Germinal center (tissue), 1 donor: ENCODE measurements at places on chromosomes 2 and 18.
A peak's percentile ranks its signal among the peaks of the same experiment; 100 is the strongest.

DNA sequence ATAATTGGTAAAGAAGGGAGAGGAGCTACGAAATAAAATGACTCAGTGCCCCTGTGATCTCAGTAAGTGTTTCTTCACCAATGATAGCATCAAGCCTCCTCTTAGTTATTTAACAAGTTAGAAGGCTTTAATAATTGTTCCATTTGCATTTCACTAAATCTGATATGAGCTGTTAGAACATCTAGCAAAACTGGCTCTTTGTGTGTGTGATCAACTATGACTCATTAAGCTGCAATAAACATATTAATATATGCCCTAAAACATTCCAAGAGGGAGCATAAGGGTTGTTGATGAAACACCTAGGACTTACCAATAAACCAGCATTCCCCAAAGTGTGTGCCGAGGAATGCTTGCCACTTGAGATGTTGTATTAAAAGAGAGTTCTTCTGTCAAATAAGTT is 115.2 kb downstream of the OSBPL6 start:
- no peak for DNase-seq

DNA sequence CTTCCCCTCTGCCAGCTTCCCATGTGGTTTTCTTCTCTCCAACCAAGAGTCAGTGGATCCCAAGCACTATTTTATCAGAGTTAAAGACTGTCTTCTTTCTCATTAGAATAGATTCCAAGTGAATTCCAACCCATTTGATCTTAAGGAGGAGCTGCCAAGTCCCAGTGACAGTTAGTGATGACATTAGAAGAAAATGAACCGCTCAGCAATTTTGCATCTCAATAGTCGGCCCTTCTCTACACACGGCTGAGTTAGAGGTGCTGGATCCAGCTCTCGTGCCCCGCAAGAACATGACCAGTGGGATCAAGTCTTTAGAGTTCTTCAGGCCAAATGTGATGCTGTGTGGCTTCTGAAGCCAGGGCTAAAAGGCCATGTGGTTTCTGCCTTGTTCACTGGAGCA is 132.6 kb downstream of the SH3BP4 start:
- DNase-seq: no peak

- DNase-seq: peak; percentile 77
Measured at GRCh38 chr2:46297546-46298271, 502 bp downstream of the EPAS1 start.

- DNase-seq: no peak
Measured at GRCh38 chr2:232539298-232540231, at the start of gene CHRNG. CHRNG (plus strand) TSS chr2:232539692; CDS start chr2:232539748, 56 bp downstream.

DNA sequence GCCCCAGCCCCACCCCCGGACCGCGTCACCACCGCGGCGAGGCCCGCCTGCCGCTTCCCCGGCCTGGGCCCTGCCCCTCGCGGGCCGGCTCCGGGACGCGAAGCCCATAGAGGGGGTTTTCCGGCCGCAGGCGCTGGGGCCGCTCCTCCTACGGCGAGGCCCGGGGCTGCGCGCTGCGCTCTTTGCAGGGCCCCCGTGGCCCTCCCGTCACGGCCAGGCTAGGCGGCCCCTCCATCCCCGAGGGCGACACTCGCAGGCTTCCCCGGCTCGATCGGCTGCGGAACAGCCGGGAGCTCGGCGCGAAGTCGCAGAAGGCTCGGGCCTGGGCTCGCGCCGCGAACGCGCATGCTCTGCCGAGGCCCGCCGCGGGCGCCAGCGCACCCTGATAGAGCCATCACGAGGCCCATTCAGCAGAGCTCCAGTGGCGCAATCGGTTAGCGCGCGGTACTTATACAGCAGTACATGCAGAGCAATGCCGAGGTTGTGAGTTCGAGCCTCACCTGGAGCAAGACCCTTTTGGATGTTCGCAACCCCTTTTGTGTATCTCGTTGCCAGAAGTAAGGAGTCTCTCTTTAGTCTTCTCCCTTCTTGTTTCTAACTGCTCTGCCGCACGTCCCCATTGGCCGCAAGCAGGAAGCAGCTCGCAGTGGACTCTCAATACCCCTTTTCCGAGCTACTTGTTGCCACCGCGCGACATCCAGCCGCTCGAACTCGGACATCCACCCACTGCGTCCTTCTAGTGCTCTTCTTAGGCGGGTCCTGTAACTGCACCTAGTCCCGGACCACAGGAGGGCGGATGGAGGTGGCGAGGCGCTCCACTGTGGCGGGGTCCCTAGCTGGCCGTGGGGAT is 18.0 kb upstream of the HAAO start:
- peak; percentile 91 for DNase-seq

GRCh38 chr2:218711550-218711929 is 905 bp downstream of the TTLL4 start:
- DNase-seq: peak; percentile 17

GRCh38 chr2:68710756-68711155 is 23.9 kb upstream of the ARHGAP25 start:
- DNase-seq: no peak

DNA sequence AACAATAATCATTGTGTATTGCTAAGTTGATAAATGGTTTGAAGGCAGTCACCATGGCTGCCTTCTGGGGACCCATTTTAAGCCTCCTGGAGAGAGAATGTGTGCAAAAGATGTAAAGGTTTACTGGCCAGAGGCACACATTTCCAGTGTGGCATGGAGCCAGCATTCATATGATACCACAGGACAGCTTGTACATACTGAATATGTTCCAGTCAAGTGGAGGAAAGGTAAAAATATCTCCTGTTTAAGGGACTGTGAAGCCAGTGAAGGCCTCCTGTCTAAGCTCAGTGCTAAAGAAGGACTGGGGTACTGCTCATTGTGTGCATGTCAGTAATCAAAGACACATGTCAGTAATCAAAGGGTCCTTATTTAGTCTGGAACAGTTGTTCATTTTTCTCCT is 119.2 kb downstream of the BABAM2 start:
- no peak for DNase-seq

- no peak for DNase-seq
Measured at GRCh38 chr2:46034535-46034934, 262.7 kb upstream of the EPAS1 start.

- no peak for DNase-seq
Measured at GRCh38 chr2:12073217-12073852, 326.9 kb downstream of the LPIN1 start.

DNA sequence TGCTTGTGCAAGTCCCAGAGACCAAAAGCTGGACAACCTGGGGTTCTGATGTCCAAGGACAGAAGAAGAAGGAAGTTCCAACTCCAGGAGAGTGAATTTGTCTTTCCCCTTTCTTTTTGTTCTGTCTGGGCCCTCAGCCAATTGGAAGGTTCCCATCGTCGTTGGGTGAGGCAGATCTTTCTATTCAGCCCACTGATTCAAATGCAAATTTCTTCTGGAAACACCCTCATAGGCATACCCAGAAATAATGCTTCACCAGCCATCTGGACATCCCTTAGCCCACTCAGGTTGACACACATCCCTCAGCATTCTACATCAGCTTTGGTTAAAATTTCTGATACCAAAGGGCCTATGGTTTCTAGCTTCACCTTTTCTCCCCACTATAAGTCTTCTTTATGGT is 156.5 kb downstream of the SP3 start:
- DNase-seq: peak; percentile 41

GRCh38 chr2:219506802-219507526 is 7.3 kb upstream of the ASIC4 start:
- DNase-seq: no peak

DNA sequence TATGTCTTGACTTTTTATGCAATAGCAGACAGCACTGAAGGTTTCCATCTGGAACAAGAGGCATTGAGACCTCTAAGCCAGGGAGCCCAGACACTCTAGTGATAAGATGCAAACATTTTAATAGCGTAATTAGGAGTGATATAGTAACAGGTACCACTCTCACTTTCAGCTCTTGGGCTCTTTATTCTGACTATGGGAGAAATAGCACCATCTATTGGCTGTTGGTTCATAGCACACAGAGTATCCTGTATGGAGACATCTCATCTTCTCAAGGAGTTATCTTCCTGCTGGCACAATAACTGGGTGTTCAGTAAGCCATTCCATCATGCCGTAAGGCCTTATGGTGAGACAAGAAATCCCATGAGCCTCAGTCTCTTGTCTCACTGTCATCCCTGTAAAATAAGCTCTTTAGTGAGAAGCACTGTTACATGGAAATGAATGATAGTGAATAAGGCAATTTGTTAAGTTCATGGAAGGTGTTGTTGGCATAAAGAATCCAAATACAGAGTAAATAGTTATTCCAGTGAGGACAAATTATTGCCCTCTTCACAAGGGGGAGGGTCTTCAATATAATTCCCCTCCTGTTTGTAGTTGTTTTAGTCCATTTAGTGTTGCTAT is 48.3 kb downstream of the THUMPD2 start:
- DNase-seq: peak; percentile 21

DNA sequence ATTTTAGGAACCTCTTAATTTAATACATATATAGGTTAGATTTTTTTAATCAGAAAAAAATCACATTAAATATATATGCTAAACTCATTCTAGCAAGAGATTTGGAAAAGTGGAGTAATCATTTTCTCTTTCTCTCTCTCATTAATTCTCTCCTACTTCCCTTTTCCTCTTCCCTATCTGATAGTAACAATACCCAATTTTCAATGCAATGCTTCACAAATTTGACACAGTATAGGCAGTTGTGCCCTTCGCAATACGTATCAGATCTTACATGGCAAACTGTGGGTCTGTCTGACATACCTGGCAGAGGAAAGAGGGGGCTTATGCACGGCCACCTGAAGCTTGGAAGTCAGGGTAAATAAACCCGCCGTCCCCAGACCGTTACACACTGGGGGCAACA is 444.3 kb downstream of the NBAS start:
- DNase-seq: no peak

GRCh38 chr2:121824264-121824663 is 68.8 kb downstream of the TSN start:
- DNase-seq: no peak

- no peak for DNase-seq
Measured at GRCh38 chr2:21155365-21156136, 31.8 kb downstream of the TDRD15 start.

GRCh38 chr2:233492751-233493150 is 73.8 kb downstream of the USP40 start:
- DNase-seq: no peak

DNA sequence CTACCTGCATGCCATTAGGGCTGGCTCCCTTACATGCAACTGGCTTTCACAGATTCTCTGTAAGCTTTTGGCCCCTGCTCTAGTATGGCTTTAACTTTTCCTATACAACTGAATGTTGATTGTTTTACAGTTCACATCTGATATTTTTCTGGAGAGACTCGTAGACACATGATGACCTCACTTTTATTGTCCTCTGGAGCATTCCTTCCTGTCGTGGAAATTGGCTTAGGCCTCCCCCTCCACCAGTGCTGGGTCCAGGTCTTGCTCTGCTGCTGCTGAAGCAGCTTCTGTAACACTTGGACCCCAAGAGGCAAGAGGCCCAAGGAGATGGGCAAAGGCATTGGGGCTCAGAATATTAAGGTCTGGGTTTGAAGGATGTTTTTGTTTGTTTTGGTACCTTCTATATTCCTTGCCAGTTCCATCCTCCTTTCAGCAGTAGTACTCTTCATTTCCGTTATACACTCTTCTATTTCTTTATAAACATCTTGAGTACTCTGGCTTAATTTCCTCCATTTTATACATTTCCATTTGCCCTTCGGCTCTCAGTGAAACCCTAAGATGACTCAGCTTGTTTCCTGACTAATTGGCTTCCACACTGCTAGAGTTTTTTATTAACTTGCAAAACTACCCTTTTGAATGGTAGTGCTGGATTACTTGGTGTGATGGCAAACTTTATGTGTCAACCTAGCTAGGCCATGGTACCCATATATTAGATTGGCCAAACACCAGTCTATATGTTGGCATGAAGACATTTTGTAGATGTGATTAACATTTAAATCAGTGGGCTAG is 219.8 kb downstream of the CDCA7 start:
- DNase-seq: no peak

GRCh38 chr2:171772373-171772772 is 85.1 kb downstream of the DYNC1I2 start:
- no peak for DNase-seq

GRCh38 chr2:216486271-216486670 is 12.4 kb upstream of the RPL37A start:
- DNase-seq: no peak

DNA sequence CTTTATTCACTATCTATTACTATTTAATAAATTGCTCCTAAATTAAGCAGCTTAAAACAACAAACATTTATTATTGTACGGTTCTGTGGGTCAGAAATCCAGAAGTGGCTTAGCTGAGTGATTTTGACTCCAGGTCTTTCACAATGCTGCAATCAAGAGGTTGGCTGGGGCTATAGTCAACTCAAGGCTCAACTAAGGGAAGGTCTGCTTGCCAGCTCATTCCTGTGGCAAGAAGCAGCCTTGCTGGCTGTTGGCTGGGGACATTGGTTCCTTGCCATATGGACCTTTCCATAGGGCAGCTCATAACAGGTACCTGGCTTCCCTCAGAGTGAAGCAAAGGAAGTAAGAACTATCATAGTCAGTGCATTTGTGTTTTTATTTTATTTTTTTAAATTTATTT is 5.0 kb upstream of the MRPL19 start:
- no peak for DNase-seq

GRCh38 chr2:11419781-11420180 is 46.2 kb downstream of the E2F6 start:
- no peak for DNase-seq

- DNase-seq: no peak
Measured at GRCh38 chr2:40209761-40210160, 242.1 kb downstream of the SLC8A1 start.

DNA sequence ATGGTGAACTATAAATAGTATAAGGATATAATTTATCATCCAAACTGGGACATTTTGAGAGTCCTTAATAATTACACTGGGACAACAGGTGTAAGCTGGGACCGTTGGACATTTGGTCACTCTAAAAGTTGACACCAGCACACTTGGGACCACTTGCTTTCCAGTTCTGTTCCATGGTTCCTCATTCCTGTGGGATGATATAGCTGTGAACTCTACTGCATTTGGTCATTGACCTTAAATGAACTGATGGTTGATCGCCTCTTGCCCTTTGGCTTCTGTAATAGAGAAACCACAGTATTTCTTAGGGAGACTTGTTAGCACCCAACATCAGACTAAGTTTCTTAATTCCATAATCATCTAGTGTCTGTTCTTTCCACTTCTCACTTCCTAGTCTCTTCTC is 46.7 kb downstream of the EML6 start:
- DNase-seq: no peak

GRCh38 chr2:7405861-7406715 is 488.9 kb downstream of the RNF144A start:
- no peak for DNase-seq

GRCh38 chr2:129698593-129698992 is 280.9 kb upstream of the RAB6C start:
- DNase-seq: no peak

DNA sequence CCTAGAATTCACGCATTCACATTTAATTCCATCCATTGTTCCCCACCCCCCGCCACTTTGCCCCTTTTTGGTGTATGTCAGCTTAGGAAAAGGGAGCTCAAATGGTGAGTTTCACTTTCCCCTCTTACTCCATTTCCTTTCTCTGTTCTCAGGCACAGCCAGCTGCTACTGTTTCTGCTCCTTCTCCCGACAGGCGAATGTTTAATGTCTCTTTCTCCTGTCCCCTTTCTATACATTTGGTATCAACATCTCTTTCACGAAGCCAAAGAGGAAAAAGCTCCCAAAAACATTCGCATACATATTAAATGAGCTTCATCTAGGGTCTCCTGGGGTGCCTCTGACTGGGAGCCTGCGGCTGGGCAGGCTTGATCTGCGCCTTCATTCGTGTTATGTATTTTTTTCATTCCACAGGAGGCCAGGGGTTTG is 124.2 kb upstream of the SATB2 start:
- no peak for DNase-seq
